ENCODE measurements at places on chromosomes 3 and 15.

- no peak for DNase-seq
Measured at GRCh38 chr3:109033000-109033660, 79.5 kb upstream of the GUCA1C start.

DNA sequence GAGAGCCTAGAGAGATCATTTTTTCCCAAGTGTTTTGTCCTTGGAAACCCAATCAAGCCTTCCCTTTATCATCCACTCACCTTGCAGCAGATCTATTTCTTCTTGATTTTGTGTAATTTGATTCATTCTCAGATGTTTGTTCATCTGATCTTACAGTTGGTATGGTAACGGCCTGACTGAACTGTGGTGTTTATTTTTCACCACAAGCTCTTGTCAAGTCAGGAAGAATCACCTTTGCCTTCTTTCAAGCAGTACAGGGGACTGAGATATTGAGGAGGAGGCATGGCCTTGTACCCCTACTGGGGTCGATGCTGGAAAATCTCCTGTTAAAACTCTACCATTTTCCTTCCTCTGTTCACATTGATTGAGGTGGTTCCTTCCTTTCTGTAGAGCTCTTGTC lies 361.4 kb upstream of the CFAP20DC start:
- DNase-seq = no peak

DNA sequence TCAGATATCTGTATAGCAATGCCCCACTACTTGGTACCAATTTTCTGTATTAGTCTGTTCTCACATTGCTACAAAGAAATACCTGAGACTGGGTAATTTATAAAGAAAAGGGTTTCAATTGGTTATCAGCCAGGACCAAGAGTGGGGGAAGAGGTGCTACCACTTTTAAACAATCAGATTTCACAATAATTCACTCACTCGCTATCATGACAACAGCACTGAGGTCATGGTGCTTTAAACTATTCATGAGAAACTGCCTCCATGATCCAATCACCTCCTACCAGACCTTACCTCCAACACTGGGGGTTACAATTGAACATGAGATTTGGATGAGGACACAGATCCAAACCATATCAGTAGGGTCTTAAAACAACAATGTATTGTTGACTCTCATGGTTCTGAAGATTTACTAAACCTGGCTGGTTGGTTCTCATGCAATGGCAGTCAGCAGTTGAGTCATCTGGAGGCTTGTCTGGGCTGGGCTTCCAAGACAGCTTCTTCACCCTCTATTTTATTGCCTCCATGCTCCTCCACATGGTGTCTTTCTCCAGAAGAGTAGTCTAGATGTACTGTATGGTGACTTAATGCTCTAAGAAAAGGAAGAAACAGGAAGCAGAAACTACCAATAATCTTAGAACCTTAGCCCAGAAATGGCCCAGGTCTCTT lies 21.2 kb upstream of the TM4SF4 start:
- DNase-seq = no peak

GRCh38 chr3:36900474-36901443 lies 44.1 kb downstream of the TRANK1 start:
- DNase-seq = no peak

DNA sequence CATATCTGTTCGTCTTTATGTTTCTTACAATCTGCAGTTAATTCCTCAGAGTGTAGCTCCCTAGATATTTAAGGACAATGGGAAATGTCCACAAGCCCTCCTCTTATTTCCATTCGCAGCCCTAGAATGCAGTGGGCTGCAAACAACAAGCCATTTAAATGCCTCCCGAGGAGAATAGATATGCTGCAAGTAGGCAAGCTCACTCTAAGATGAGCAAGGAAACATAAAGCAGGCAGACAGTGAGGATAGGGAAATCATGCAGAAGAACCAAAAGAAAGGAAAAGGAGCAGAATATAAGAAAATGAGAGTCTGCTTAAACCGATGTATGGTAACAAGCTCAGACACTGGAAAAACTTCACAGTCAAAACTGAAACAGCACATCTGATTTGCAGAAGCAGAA lies 561.9 kb downstream of the GBE1 start:
- no peak for DNase-seq

DNA sequence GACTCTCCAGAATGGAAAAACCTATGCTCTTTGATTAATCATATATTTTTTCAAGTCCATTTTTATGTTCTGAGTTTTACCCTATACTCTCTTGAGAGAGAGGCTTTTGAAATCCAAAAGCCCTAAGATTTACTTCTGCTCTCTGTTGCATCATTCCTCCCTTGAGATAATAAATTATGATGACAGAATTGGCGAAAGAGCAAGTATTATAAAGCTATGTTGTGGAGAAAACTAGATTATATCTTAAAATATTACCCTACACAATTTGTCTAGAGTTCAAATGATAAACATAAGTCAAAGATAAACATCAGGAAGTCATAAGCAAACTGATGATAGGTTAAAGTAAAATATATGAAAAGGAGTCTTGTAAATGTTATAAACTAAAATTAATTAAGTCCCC lies 293.4 kb upstream of the MME start:
- DNase-seq = no peak

DNA sequence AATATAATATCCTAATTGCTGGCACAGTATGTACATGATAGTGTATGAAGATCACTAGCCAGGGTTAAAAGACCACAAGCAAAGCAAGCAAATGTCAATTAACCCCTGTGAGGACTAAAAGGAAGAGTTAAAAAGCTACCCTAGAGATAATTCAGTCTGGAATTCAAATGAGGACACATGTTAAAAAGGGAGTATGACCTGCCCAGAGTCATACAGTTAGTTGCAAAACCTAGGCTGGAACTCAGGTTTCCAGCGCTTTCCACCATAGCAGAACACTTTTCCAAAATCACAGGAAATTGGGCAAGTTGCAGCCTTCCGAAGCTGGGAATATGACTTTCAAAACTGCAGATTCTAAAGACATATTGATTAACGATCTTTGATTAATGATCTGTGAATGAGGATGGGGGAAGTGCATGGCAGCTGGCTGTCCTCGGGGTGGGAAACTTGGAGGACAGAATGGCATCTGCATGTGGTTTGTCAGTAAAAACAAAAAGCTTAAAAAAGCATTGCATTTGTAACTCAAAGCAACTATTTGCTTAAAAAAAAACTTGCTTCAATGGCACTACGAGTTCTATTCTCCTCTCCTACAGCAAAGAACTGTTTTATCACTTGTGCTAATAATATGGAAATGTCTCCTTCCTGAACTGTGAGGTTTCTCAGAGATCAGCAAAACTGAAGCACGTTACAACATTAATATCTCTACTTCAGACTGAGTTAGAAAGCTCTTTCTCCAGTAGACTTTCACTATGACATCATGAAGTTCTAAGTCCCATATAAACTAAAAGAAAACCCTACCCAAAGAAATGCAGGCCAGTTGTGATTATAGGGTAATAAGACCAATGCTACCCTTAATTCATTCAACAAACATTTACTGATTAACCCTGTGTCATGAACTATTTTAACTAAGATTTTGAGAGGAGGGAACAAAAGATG lies 46.2 kb downstream of the IGSF11 start:
- no peak for DNase-seq

DNA sequence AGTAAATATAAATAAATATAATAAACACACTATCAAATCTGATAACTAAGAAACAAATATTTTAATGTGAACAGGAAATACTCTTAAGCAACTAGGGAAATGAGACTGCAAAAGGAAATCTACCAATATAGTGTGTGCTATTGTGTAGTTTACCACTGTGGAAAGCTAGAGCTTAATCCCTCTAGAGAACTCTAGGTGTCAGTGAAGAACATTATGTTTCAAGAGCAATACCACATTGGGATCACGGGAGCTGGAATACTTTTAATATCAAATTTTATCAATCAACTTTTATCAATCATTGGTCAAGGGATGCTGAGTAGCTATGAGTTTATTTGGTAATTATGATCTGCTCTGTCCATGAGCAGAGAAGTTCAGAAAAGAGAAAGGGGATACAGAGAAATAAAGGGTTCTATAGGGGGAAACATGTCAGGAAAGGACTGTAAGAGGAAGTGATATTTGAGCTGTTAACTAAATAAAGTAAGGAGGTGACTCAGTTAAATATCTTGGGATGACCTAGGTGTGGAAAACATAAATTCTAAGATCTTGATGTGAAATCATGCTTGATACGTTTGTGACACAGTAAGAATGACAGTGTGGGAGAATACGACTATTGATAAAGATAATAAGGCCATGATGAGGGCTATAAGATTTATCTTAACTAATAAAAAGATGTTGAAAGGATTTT lies 762.2 kb upstream of the ALCAM start:
- no peak for DNase-seq

GRCh38 chr15:69009341-69009740 lies 5.2 kb upstream of the NOX5 start:
- DNase-seq = no peak

GRCh38 chr3:172223870-172224269 lies 184.5 kb downstream of the FNDC3B start:
- no peak for DNase-seq
